ENCODE measurements at places on chromosomes 4 and X. TPM values are rescaled to one million over a fixed set of nuclear protein-coding genes. Genes with fewer than 3 reads are reported as not detected.

Gene ADAMTS3
- total RNA-seq: not detected

Gene ZIC3
- not detected for total RNA-seq

GRCh38 chr4:21901281-21901680 lies 47.3 kb downstream of the KCNIP4 start:
- DNase-seq: no peak
- no peak overlapping the region for H3K27ac ChIP-seq
- H3K4me3 ChIP-seq: no peak overlapping the region
- no peaks in the 10 kb centered on the region for H3K27me3 ChIP-seq

GRCh38 chr4:89267392-89267791 lies 40.2 kb downstream of the GPRIN3 start:
- H3K27me3 ChIP-seq: no peaks in the 10 kb centered on the region
- H3K36me3 ChIP-seq: no peaks in the 10 kb centered on the region
- H3K4me3 ChIP-seq: no peak overlapping the region
- H3K4me1 ChIP-seq: no peaks in the 10 kb centered on the region
- no peak overlapping the region for H3K27ac ChIP-seq

DNA sequence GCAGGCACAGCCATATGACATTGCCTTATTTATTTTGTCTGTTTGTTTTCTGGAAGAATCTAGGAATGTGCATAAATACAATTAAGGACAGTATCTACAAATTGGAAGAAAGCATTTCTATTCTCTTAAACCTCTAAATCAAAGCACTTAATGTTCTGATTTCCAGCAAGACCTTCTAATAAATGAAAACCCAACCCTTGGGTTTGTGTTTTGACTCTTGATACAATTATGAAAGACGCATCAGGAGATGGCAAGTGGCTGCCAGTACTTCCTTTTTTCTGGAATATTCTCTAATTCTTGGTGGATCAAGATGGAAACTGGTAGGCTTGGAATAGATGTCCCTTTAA lies 437 bp upstream of the CPE start:
- H3K4me1 ChIP-seq: peaks cover 24% of the 10 kb centered on the region
- H3K27me3 ChIP-seq: peaks cover 33% of the 10 kb centered on the region
- no peaks in the 10 kb centered on the region for H3K36me3 ChIP-seq
- peak overlapping the region; percentile 70 for H3K27ac ChIP-seq

DNA sequence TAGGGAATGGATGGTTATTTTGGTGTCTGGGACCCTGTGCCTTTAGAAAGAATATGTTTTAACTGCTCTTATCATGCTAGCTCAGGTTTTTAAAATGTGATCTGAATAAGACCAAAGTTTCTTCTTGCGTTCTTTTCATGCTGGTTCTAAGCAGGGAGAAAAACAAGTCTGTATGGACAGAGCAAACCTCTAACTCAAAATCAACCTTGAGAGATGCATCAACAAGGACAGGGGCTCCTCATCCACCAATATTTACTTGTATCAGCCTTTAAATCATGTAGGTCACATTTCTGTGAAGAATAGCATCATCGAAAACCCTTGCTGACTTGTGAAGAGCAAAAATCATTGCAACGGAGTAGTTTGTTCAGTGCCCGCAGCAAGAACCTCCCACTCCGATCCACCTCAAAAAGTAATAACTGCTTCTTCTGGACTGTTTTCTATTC lies 1.2 kb downstream of the ATP10D start:
- peak overlapping the region; percentile 49 for H3K4me3 ChIP-seq
- no peaks in the 10 kb centered on the region for H3K36me3 ChIP-seq
- H3K4me1 ChIP-seq: peaks cover 14% of the 10 kb centered on the region
- H3K27ac ChIP-seq: peak overlapping the region; percentile 95
- no peaks in the 10 kb centered on the region for H3K27me3 ChIP-seq
- no peak for DNase-seq

Gene ZFX
- 32.8 TPM for total RNA-seq

GRCh38 chrX:150547375-150548115 lies 20.9 kb upstream of the MTM1 start:
- DNase-seq: peak; percentile 7
- H3K4me1 ChIP-seq: peaks cover 35% of the 10 kb centered on the region
- no peaks in the 10 kb centered on the region for H3K27me3 ChIP-seq

DNA sequence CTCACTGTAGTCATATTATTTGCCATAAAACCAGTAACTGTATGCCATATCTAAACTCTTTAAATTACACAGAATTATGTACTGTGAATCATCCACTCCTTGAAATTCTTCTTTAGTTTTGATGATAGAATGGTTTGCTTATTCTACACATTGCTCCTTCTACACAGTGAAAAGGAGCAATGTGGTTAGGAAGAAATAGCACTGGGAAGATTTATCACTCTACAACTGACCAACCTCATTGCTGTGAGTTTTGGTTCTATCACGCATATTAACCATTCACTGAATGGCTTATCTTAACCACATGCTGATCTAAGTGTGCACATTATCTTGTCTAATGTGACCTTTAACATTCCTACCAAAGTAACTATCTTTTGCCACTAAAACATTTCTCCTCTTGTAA lies 415.7 kb upstream of the NDST4 start:
- H3K4me1 ChIP-seq: no peaks in the 10 kb centered on the region
- no peak for DNase-seq
- no peak overlapping the region for H3K4me3 ChIP-seq
- no peaks in the 10 kb centered on the region for H3K36me3 ChIP-seq
- H3K27me3 ChIP-seq: no peaks in the 10 kb centered on the region

- DNase-seq: no peak
- H3K4me3 ChIP-seq: no peak overlapping the region
- no peaks in the 10 kb centered on the region for H3K4me1 ChIP-seq
- H3K36me3 ChIP-seq: no peaks in the 10 kb centered on the region
- no peaks in the 10 kb centered on the region for H3K27me3 ChIP-seq
Observed at GRCh38 chrX:134933911-134934310, 56.9 kb upstream of the SMIM10 start.

DNA sequence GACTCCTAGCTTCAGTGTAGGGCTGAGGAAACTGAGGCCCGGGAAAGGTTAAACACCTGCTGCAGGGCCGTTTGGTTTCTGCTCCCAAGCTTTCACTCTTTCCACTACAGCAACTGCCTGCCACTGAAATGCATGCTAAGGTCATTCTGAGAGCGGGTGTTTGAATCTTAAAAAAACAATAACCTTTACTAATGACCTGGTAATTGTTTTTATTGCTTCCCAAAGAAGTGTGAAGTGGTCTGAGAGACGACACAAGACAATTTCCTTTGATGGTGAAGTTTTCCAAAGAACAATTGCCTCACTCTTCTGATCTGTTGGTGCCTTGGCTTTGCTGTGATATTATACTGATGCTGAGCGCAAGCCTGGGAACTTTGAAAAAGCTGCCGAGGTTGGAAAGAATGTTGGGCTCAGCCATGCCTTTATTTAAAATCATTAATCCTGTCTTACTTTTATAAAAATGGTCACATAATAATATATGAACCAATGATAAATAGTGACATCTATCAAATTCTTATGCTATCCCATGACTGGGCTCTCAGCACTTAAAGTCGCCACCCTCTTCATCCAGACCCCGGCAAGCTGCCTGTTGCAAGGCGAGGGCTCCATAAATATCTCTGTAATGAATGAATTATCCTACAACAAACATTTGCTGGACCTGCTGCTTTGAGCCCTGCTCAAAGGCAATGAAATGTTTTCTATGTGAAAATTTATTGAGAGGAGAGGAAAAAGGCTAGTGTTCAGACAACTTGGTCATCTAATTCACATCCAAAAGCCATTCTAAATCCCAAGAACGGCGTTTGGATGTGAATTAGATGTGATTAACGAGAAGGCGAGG lies 67.8 kb upstream of the SOD3 start:
- DNase-seq: no peak
- H3K27me3 ChIP-seq: no peaks in the 10 kb centered on the region
- H3K36me3 ChIP-seq: no peaks in the 10 kb centered on the region
- H3K4me1 ChIP-seq: no peaks in the 10 kb centered on the region

DNA sequence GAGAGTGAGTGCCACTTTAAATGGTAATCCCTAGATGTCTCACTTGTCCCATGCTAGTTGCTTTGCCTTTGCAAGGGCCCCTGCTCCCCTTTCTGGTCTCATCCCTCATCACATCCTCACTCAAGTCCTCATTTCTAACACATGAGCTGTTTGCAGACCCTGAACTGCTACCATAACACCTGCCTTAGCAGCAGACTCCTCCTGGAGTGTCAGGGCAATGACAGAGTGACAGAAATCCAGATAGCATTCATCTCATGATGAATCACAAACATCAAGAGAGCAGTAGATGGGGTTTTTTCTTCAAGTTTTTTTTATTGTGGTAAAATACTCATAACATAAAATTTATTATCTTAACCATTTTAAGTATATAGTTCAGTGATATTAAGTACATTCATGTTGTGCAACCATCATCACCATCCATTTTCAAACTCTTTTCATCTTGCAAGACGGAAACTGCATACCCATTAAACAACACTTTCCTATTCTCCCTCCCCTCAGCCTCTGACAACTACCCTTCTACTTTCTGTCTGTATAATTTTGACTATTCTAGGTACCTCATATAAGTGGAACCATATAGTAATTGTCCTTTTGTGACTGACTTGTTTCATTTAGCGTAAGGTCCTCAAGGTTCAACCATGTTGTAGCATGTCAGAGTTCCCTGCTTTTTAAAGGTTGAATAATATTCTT lies 133.2 kb upstream of the RPS6KA3 start:
- no peak overlapping the region for H3K27ac ChIP-seq
- H3K4me1 ChIP-seq: no peaks in the 10 kb centered on the region
- no peaks in the 10 kb centered on the region for H3K36me3 ChIP-seq
- no peak overlapping the region for H3K4me3 ChIP-seq
- H3K27me3 ChIP-seq: no peaks in the 10 kb centered on the region

- H3K36me3 ChIP-seq: no peaks in the 10 kb centered on the region
- H3K27me3 ChIP-seq: peaks cover 57% of the 10 kb centered on the region
- H3K4me3 ChIP-seq: no peak overlapping the region
- DNase-seq: no peak
Observed at GRCh38 chrX:100411802-100412715, 2.0 kb upstream of the PCDH19 start.

Gene TACR3
- not detected for total RNA-seq

- no peak for DNase-seq
- no peaks in the 10 kb centered on the region for H3K27me3 ChIP-seq
- peaks cover 5% of the 10 kb centered on the region for H3K4me1 ChIP-seq
- peak overlapping the region; percentile 16 for H3K4me3 ChIP-seq
- no peak overlapping the region for H3K27ac ChIP-seq
Observed at GRCh38 chr4:48654015-48654664, 125.9 kb downstream of the FRYL start.

DNA sequence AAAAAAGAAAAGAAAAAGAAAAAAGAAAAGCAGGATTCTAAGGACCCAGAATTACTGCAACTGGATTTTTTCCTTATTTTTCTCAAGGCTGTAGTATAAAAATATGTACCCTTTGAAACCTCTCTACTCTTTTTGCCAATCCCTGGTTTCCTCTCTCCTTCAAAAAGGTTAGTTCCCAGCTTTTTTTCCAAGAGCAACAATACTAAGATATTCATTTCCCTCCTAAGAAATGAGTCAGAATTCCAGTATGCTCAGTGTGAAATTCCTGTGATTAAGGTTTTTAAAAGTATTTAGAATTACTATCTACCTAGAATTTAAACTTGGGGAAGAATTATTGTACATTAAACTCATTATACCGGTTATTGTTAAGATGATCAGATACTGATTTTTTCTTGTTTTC lies 22.0 kb downstream of the SMIM14 start:
- H3K27me3 ChIP-seq: no peaks in the 10 kb centered on the region
- no peak overlapping the region for H3K4me3 ChIP-seq
- H3K27ac ChIP-seq: no peak overlapping the region
- H3K36me3 ChIP-seq: no peaks in the 10 kb centered on the region
- no peaks in the 10 kb centered on the region for H3K4me1 ChIP-seq
- DNase-seq: no peak

Gene GLA
- 15.0 TPM for total RNA-seq

GRCh38 chr4:108933046-108933445 lies 170.2 kb upstream of the ETNPPL start:
- H3K4me1 ChIP-seq: no peaks in the 10 kb centered on the region
- DNase-seq: no peak
- no peaks in the 10 kb centered on the region for H3K36me3 ChIP-seq
- no peak overlapping the region for H3K4me3 ChIP-seq
- no peak overlapping the region for H3K27ac ChIP-seq

GRCh38 chr4:154545689-154546088 lies 4.5 kb downstream of the PLRG1 start:
- DNase-seq: no peak
- H3K4me1 ChIP-seq: peaks cover 12% of the 10 kb centered on the region
- H3K27me3 ChIP-seq: no peaks in the 10 kb centered on the region
- H3K27ac ChIP-seq: no peak overlapping the region

DNA sequence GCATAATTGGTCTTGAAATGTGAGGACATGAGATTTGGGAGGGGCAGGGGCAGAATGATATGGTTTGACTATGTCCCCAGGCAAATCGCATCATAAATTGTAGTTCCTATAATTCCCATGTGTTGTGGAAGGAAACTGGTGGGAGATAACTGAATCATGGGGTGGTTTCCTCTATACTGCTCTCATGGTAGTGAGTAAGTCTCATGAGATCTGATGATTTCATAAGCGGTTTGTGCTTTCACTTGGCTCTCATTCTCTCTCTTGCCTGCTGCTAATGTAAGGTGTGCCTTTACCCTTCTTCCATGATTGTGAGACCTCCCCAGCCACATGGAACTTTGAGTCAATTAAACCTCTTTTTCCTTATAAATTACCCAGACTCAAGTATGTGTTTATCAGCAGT lies 2595.9 kb downstream of the PCDH7 start:
- H3K27me3 ChIP-seq: no peaks in the 10 kb centered on the region
- H3K4me1 ChIP-seq: no peaks in the 10 kb centered on the region
- H3K27ac ChIP-seq: no peak overlapping the region
- no peak for DNase-seq

GRCh38 chrX:84932814-84933213 lies 70.9 kb upstream of the APOOL start:
- H3K27me3 ChIP-seq: no peaks in the 10 kb centered on the region
- H3K4me1 ChIP-seq: no peaks in the 10 kb centered on the region
- no peak for DNase-seq
- no peak overlapping the region for H3K27ac ChIP-seq
- H3K4me3 ChIP-seq: no peak overlapping the region

Gene SPANXN5
- not detected for total RNA-seq

Data from esophagus squamous epithelium (tissue), 5 donors.